ENCODE measurements at places on chromosomes 7 and 10. TPM values are rescaled to one million over a fixed set of nuclear protein-coding genes. Genes with fewer than 3 reads are reported as not detected.

Gene ITPRID1
- total RNA-seq: not detected

Gene PKD2L1
- total RNA-seq: not detected

Gene C10orf67
- total RNA-seq: 0.15 TPM

Gene ZNRF2
- total RNA-seq: 9.4 TPM

Gene HYAL4
- not detected for total RNA-seq

Gene TRUB1
- 19.8 TPM for total RNA-seq
